ENCODE measurements at places on chromosomes 7 and 10.

- DNase-seq = no peak
Measured at GRCh38 chr7:16300361-16300895, 120.9 kb downstream of the CRPPA start.

DNA sequence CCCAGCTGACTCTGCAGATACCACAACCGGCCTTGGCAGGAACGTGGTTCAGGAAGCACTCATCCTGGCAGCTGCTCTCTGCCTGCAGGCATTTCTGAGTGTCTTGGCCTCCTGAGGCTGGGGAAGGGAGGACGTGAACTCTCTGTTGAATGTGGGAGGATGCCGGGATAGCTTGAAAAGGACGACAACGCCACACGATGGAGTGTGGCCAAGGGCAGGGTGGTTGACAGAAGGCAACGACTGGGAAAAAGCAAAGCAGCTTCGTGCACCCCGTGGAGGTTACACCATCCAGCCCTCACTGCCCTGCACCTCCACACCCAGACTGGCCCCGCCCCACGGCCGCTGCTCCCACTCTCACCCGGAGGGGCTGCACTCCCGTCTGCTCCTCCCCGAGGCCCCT, 466.1 kb upstream of the FOXK1 start:
- no peak for DNase-seq

DNA sequence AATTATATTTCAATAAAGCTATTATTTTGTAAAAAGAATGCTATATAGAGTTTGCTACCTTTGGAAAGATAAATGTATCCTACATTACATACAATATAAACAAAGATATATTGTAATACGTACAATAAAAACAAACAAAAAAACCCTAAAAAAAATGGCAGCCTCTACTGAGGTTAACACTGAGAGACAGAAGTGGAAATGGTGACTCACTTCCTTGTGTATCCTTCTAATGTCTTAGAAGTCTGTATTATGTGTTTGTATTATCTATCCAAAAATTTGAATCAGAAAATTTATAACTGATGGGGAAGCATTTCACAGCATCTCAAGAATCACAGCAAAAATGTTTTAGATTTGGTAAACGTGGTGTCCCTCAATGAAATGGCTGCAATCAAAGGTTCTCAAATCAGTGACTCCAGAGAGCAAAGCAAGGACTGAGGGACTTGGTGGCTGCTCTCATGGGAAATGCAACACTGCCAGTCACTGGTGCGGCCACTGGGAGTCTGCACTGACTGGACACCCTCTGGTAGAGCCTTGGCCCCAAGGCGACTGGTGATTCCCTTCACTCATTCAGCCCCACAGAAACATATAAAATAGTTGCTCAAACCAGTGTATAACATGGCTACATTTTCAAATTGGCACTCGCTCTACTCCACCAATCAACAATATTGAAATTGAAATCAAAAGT, 53.8 kb downstream of the PANK1 start:
- no peak for DNase-seq

- no peak for DNase-seq
Measured at GRCh38 chr7:17339139-17339538, 40.7 kb downstream of the AHR start.

DNA sequence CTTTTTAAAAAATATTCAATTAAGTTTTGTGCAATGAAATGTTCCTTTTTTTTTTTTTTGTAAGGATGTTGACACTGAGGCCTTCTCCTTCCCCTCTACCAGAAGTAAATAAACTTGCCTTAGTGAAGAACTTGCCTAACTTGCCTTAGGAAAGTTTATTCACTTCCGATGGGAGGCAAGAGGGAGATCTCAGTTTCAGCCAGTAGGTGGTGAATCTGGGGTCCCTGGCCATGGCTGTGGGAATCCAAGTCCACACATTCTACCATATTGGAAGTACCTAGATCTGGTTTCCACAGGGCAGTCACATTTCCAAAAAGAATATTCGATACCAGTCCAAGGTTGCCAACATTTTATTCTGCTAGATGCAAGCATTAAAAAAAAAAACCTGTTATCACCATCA, 270.9 kb downstream of the CCSER2 start:
- DNase-seq = no peak

DNA sequence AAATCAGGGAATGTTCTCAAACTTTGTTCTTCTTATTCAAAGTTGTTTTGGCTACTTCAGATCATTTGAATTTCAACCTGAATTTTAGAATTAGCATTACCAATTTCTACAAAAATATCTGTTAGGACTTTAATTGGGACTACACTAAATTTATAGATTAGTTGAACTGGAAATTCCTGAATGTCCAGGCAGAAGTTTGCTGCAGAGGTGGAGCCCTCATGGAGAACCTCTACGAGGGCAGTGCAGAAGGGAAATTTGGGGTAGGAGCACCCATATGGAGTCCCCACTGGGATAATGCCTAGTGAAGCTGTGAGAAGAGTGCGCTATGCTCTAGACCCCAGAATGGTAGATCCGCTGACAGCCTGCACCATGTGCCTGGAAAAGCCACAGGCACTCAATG, 22.8 kb upstream of the AGMO start:
- no peak for DNase-seq

DNA sequence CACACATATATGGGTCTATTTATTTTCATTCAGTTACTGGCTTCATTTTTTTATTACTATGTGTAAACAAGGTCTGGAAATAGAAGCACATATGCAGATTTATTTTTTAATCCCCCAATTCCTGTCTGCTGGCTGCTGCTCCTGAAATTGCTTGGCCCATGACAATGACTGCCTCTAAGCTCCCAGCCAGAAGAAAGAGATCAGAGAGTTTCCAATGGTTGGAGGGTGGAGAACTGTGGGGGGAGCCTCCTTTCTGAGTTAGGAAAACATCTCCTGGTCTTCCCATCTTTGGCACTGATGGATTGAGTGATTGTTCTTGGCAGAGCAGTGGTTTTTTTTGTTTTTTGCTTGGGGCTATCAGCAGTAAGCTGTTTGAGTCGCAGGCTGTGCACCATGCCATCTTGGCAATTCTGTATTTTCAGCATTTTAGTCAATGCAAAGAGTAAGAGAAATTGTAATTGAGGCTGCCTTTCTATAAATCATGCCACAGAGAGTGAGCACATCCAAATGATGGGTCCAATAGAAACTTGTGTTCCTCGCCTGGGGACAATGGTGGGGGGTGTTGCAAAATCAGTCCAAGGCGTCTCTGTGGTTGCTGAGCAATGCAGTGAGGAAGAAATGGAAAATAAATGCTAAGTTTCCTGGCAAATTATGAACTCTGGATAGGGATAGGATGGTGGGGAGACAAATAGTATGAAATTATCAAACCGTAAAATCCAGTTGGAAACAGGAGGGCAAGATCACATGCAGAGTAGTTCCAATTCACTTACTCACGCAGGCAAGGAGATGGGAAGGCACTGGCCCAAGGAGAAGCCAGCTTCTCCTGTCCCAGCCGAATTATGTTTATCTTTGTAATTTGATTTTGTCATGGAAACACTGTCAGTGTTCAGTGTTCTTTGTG, 382.4 kb downstream of the SORCS3 start:
- no peak for DNase-seq

GRCh38 chr7:53988376-53988775, 553.8 kb upstream of the VSTM2A start:
- no peak for DNase-seq

GRCh38 chr7:138785587-138786437, 12.0 kb upstream of the TMEM213 start:
- DNase-seq = no peak

DNA sequence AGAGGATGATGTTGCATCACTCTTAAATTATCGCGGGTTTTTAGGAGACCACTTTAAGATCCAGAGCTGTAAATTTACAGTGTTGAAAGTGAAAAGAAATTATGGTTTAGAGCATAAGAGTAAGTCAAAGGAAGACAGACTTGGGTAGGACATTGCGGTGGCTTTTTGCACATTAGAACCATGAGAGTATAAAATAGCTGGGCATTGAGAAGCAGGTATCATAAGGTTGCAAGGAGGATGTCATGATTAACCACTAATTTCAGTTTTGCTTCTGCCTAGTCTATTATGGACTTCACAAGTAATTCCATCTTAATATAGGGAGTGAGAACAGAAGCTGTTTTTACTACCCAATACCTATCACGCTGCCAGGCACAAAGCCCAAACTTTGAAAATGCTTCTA, 57.7 kb downstream of the CALCR start:
- DNase-seq = no peak

Data from activated effector memory CD4-positive, alpha-beta T cell treated with anti-CD3 and anti-CD28 coated beads, Interleukin-2, amount 50 U/mL, for 16 hours (primary cell).